Psoas muscle (tissue), 8 donors: ENCODE measurements at places on chromosomes 6 and 20. TPM values are rescaled to one million over a fixed set of nuclear protein-coding genes. Genes with fewer than 3 reads are reported as not detected.
A peak's percentile ranks its signal among the peaks of the same experiment; 100 is the strongest.

ABHD16B gene
- not detected for total RNA-seq

DPPA5 gene
- not detected for total RNA-seq

PBOV1 gene
- total RNA-seq: not detected

HLA-DRB1 gene
- total RNA-seq: 23.4 TPM

HLA-DQB2 gene
- total RNA-seq: 0.38 TPM

MRAP2 gene
- 0.20 TPM for total RNA-seq

DYNLT2 gene
- 0.76 TPM for total RNA-seq

EPHA7 gene
- total RNA-seq: 0.32 TPM

PTCRA gene
- not detected for total RNA-seq

DNA sequence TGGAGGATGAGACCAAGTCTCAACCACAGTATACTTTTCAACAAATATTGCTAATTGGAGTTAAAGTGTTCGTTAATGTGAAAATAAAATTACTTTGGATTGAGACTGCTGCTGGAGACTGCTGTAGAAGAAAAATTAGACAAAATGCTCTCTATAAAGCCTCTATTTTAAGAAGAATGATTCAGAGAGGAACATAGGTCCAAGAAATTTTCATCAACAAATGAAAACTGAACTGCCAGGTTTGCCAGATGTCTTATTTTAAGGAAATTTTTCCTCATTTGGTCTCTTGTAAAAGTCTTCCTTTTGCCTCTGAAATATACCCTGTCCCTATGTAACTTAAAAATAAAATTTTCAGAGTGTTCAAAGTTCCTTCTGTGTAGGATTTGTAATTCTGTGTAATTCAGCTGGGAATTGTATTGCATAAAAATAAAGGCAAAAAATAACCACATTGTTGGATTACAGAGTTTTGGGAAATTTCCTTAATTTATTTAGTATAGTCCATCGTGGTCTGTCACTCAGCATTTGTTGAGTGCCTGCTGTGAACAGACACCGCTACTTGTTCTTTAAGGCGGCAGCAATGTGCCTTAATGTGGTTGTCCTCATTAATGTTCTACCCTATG is 27.4 kb downstream of the ANKS1A start:
- DNase-seq: no peak

- DNase-seq: peak; percentile 74
Measured at GRCh38 chr20:50283922-50284810, 93.5 kb downstream of the CEBPB start.

GRCh38 chr6:147603392-147604081 is 95.0 kb downstream of the SAMD5 start:
- no peak for DNase-seq

- DNase-seq: no peak
Measured at GRCh38 chr20:4490045-4490444, 231.7 kb upstream of the PRND start.

GRCh38 chr6:119938752-119939151 is 589.2 kb upstream of the MAN1A1 start:
- DNase-seq: no peak

- no peak for DNase-seq
Measured at GRCh38 chr6:49787176-49787575, at the start of gene PGK2. Gene PGK2, minus strand, starts transcription at chr6:49787285. Its CDS starts 98 bp downstream, at chr6:49787187.

- DNase-seq: no peak
Measured at GRCh38 chr6:10557913-10558312, 36.8 kb downstream of the GCNT2 start.

GRCh38 chr6:52590152-52590891 is 13.5 kb upstream of the TRAM2 start:
- no peak for DNase-seq

- no peak for DNase-seq
Measured at GRCh38 chr6:90936286-90936685, 349.4 kb upstream of the MAP3K7 start.

GRCh38 chr20:45377269-45377668 is 856 bp downstream of the TP53TG5 start:
- no peak for DNase-seq

DNA sequence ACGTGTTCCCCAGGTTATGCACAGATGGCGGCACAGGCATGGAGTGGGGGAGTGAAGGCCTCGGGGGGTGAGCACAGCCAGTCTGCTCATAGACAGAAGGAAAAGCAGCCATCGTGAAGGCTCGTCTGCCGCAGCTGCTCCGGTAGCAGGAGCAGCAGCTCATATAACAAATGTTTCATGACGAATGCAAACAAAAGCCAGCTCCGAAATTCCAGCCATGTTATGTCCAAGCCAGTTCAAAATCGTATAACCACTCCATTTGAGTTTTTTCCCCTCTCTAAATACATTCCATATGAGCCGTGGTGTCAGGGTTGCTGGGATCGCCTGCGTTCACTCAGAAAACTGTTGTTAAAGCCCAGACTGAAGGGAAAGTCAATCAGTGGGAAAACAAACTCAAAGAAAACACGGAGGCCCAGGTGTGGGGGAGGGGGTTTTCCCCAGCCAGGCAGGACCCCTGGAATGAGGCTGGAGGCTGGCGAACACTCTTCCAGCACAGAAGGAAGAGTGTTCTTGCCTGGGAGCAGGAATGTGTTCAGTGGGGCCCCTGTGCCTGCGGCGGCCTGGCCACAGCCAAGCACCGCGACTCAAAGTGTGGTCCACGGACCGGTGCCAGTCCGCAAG is 280.4 kb upstream of the TAB2 start:
- no peak for DNase-seq

DNA sequence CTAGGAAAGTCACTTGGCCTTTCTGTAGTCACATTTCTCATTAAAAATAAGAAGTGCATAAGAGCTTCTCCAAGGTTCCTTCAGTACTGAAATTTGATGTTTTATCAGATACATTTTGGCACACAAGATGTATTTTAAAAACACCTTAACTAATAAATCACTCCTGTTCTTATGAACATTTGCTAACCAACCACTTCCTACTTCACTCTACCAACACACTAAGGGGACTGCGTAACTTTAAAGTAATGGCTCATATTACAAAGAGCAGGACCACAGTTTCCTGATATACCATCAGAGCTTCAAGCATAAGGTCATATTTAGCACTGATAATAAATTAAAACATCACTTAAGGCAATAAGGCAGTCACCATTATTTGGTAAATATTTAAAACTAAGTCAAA is 104.4 kb downstream of the RALGAPA2 start:
- no peak for DNase-seq

DNA sequence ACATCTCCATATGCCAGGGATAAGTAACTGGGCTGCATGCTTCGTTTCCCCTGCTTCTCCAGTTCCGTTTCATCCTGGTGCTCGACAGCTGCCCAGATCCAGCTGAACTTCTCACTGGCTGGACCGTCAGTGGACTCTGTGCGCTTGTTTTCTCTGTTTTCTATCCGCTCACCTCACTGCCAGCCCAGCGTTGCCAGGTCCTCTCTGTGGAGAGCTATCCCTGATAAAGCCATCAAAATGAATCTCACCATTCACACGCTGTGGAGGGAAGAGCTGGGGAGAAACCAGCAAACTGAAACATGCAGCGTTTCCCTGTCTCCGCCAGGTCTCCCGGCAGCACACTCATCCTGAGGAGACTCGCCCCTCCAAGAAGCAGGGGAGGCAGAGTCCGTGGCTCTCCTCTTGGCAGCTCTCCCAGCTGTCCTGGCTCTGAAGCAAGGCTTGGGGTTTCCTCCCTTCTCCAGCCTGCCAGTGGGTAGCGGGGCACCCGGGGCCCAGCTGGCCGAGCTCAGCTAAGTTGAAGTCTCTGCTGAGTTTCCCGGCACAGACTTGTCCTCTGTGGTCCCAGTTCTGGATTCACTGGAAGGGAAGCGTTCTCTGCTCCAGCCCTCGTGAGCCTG is 160.9 kb downstream of the DTNBP1 start:
- DNase-seq: no peak

DNA sequence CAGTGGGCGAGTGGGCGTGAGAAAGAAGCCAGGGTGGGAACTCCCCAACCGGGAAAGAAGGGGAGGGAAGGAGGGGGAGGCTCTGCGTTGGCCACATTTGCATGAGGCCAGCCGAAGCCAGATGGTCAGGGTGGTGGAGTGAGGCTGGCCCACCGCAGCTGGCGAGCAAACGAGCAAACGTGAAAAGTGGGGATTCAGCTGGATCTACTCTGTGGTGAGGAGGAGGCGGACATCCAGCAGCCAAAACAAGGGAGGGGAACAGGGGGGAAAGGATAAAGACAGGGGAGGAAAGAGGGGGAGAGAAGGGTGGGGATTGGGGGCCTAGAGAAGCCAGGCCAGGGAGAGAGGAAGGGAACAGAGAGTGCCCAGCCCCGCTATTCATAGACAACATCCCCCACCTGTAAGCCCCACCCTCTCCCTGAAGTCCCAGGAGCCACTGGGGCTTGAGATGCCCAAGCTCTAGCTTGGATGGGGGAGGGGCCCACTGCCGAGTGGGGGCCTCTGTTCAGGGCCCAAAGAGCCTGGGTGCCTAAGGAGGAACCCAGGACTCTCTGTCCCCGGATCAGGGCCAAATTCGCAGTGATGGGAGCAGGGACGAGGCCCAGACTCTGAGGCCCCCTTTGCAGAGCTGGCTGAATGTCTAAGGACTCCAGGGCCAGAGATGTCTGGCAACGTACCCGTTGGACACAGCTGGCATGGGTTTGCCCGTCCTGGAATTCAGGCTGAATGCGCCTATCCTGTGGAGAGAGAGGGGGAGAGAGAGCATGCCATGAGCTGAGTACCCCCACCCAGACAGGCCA is 45.1 kb downstream of the CPNE5 start:
- no peak for DNase-seq

DNA sequence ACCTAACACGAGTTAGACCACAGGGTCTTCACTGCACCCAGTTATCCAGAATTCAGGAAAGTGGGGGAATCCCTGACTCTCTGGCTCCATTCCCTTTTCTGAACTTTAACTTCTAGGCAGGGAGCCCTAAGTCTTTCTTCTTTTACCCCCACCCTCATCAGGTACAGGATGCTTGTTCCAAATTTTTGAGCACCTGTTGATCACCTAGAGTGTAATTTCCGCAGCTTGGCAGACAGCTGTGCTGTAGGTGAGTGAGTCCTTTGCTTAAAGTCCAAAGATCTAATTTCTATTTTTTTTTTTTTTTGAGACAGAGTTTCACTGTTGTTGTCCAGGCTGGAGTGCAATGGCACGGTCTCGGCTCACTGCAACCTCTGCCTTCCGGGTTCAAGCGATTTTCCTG is 89.5 kb upstream of the AKIRIN2 start:
- no peak for DNase-seq

- DNase-seq: no peak
Measured at GRCh38 chr6:104941729-104942091, 15.2 kb upstream of the LIN28B start.

DNA sequence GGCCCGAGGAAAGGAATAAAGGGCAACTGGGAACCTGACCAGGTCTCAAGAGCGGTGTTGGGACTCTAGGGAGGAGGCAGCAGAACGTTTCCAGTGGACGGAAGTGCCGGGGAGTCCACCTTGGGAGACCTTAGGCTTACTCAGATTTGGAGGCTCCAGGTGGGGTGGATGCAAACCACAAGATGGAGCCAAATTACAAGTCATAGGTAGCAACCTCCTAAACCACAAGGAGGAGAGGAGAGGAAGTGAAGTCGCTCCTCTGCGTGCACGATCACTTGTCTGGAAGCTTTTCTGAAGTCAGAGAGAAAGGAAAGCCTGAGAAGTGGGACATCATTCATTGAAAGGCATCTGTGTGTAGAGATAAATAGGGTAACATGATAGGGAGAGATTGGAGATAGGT is 9.3 kb downstream of the HLA-DOA start:
- no peak for DNase-seq

GRCh38 chr20:19338960-19339359 is 126.5 kb downstream of the SLC24A3 start:
- DNase-seq: no peak

GRCh38 chr6:135640449-135641111 is 143.0 kb upstream of the AHI1 start:
- DNase-seq: no peak

DNA sequence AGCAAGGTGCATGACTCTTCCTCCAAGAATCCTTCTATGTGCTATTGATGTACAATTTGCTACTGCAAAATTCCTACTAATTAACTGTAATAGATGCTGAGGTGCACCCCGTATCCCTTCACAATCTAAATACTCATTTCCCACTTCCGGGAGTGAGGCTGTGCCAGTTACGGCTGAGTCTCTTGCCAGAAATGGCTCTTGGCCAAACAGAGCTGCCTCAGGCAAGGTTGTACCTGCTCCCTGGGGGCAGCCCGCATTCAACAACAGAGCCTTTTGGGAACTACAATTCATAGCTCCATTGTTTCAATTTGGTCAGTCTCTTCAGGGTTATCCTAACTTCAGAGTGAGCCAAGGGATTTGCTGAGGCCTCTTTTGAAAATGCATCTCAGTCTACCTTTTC is 789.8 kb upstream of the MAP3K7 start:
- no peak for DNase-seq
